ENCODE measurements at places on chromosomes 4 and X.

- DNase-seq = no peak
Measured at GRCh38 chrX:153482376-153483015, 12.1 kb upstream of the HAUS7 start.

DNA sequence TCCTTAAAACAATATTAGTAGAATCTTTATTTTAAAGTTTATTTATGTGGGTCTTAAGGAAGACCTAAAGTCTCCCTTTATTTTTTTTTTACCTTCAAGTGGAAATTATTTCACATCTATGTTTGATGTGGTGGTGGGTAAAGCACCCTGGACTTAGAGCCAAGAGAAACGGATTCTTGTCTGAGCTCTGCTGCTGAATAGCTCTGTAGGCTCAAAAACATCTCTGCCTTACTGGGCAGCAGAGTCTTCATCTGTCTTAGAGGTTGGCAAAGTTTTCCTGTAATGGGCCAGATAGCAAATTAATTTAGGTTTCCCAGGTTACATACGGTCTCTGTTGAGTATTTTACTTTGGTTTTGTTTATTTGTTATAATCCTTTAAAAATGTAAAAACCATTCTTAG is 136.5 kb downstream of the CEP135 start:
- DNase-seq = no peak

- no peak for DNase-seq
Measured at GRCh38 chrX:16658284-16658683, 8.3 kb downstream of the S100G start.

DNA sequence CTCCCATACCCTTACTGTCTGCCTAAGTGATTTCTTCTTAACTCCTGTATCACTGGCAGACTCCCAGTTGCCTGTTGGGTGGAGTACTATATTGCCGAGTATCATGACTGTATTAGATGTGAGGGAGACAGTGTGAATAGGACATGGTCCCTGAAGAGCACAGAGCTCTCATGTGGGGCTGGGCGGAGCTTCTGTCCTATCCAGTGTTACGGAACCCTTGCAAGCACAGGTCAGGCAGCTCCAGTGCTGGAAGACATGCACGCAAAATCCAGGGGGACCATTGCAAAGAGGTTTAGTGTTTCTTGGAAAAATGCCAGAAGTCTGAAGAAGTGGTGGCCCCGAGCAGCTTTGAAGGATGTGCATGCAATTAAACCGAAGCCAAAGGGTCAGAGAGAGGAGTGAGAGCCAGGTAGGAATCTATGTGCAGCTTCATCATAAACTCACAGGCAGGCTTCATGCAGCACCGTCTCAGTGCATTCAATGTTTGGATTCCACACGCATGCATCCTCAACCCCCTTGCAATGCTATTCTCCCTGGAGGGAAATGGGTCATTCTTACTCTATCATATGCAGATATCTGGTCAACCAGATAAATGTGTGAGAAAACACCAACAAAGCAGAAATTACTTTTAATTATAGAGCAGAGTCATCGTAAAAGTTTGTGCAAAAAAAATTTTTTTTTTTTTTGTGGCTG is 49.7 kb upstream of the DHRSX start:
- no peak for DNase-seq

- no peak for DNase-seq
Measured at GRCh38 chrX:13369256-13370030, 49.6 kb upstream of the ATXN3L start.

GRCh38 chrX:15167826-15168225 is 102.1 kb downstream of the ASB9 start:
- no peak for DNase-seq

Data from psoas muscle (tissue), 8 donors.